HS-5 (cell line): ENCODE measurements at places on chromosomes 1 and 21.
A peak's percentile ranks its signal among the peaks of the same experiment; 100 is the strongest.

GRCh38 chr1:89686520-89686919 is 53.6 kb downstream of the LRRC8C start:
- DNase-seq, result no peak

GRCh38 chr1:231020816-231021215 is 19.2 kb downstream of the FAM89A start:
- DNase-seq, result no peak

DNA sequence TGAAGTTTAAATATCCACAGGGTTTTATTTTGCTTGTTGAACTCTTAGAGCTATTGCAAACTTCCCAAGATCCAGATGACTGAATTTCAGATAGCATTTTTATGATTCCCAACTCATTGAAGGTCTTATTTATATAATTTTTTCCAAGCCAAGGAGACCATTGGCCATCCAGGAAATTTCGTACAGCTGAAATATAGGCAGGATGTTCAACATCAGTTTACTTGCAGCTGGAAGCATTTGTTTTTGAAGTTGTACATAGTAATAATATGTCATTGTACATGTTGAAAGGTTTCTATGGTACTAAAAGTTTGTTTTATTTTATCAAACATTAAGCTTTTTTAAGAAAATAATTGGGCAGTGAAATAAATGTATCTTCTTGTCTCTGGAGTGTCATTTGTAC is 32.8 kb upstream of the DDR2 start:
- DNase-seq, result no peak

- no peak for DNase-seq
These were observed 295.7 kb downstream of the SETD4 start for GRCh38 chr21:35764586-35764985.

DNA sequence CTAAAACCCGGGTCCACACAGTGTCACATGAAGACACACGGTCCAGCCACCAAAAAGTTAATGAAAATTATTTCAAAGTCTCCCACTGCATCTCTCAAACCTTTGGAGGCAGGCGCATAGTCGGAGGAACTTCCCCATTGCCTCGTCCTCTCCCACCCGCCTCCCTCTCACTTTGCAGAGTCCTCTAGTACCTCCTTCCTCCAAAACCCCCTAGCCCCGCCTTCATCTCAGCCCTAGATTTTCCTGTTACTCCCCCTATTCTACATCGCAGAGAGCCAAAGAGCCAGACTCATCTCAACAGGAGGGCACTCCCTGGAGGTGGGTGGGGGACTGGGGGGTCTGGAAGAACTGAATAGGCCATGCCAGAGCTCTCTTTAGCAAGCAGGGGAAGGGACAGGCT is 79.3 kb downstream of the DISP3 start:
- no peak for DNase-seq

- no peak for DNase-seq
These were observed 283.9 kb upstream of the ST6GALNAC5 start for GRCh38 chr1:76583235-76583868.

GRCh38 chr1:25435397-25436108 is 4.9 kb downstream of the MACO1 start:
- no peak for DNase-seq

GRCh38 chr1:94416901-94417727 is 1.1 kb upstream of the ABCD3 start:
- peak; percentile 39 for DNase-seq

DNA sequence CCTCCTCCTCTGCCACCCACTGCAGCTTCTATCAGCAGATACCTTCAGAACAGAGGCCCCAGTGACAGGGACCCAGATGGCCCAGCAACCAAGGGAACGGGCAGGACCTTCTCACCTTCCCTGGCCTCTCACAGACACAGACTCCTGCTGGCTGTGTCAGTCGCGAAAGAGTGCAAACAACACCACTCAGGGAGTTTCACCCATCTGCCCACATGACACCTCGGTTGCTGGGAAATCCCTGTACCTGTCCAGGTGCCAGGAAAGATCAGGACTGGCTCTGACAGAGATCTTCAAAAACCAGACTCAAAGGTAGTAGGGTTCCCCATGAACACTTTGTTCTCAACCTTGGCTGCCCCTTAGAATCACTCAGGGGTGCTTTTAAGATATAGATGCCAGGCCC is 83.5 kb upstream of the HIVEP3 start:
- no peak for DNase-seq

DNA sequence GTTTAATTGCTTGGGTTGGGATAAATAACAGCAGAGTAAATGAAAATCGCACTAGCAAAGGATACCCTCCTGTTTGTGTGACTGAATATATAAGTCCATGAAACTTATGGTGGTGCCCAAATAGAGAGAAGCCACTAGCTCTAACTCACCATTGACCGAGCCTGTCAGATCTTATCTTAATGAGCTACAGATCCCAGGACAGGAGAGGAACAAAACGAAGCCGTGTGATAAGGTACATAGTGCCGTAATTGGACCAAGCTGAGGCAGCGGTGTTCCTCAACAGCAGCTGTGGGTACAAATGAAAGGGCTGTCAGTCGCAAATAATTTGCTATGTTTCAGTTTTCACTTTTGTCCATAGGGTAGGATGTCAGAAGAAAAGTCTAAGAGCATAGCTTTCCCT is 276.1 kb downstream of the PTBP2 start:
- DNase-seq, result no peak

- DNase-seq, result no peak
These were observed 42.4 kb downstream of the RNF2 start for GRCh38 chr1:185087746-185088145.

DNA sequence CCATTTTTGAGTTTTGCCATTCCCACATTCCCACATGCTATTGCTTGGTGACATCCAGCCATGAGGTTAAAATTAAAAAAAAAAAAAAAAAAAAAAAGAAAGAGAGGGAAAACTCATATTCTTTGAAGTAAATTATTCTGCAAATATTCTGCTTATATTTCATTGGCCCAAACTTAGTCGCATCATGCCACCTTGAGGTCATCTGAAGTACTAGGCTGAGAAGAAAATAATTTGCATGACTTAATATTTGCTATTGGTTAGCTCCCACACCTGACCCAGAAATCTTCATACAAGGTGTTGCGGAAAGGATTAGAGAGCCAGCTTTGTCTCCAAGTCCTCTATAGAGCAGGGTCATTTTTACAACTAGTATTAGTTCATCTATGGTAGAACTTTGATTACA is 2206.0 kb downstream of the MRPL39 start:
- DNase-seq, result no peak

DNA sequence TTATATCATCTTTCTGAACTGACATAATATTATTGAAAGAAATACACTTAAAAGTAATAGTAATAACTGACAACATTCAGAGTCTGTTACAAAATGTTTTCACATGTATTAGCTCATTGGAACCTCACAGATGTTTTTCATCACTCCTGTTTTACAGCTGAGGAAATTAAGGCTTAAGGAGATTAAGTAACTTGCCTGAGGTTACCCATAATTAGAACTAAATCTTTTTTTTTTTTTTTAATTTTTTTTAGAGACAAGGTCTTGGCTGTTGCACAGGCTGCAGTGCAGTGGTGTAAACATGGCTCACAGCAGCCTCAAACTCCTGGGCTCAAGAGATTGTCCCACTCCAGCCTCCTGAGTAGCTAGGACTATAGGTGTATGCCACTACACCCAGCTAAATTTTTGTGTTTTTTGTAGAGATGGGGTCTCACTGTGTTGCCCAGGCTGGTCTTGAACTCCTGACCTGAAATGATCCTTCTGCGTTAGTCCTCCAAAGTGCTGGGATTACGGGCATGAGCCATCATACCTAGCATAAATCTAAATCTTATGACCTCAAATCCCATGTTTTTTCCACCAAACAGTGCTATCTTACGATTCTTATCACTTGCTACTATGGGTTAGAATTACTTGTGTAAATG is 64.7 kb upstream of the MACF1 start:
- DNase-seq, result no peak

GRCh38 chr1:225850370-225850769 is 31.8 kb downstream of the TMEM63A start:
- DNase-seq, result no peak

DNA sequence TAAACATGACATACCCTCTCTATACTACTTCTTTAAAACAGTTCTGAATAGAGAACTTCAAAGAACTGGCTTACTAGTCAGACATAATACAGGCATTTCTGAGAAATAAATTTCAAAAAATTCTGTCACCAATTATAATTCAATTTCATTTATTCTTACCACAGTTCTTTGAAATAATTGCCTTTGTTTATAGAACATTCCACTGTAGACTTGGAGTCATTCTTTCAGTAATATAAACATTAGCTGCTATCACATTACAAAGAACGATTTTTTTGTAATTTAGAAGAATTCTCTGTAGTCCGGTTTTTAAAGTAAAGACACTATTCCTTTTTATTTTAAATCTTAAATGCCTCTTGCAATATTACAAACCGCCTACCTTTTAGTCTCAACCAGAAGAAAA is 146.4 kb upstream of the COL11A1 start:
- DNase-seq, result no peak

DNA sequence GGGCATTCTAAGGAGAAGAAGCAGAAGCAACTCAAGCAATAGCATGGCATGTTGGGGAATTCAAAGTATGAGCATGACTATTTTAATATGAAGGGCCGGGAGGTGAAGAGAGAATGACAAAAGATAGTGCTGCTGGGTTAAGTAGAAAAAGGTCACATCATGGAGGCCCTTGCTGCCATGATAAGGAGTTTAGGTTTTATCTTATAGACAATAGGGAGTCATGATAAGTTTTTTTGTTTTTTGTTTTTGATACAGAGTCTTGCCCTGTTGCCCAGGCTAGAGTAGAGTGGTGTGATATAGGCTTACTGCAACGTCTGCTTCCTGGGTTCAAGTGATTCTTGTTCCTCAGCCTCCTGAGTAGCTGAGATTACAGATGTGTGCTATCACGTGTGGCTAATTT is 3.1 kb downstream of the BNIPL start:
- no peak for DNase-seq

GRCh38 chr1:209539576-209539975 is 43.9 kb upstream of the CAMK1G start:
- DNase-seq, result no peak

- peak; percentile 93 for DNase-seq
These were observed 111.4 kb upstream of the ARTN start for GRCh38 chr1:43822040-43822690.

- no peak for DNase-seq
These were observed 33.1 kb downstream of the MTOR start for GRCh38 chr1:11229203-11229602.

DNA sequence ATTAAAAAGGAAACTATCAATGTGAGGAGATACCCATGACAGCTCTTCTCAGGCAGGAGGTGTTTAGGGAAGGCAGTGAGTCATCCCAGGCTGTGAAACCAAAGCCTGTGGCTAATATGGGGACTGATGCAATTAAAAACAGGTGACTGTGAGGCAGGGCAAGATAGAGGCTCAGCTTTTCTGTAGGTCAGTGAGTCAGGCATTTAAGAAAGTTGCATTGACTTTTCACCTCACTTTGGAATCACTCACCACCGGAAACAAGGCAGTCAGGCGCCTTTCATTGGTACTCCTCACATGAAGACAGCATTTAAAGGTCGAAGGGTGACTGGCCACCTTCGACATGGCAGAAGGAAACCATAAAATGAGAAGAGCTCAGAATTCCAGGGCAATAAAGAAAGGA is 54.5 kb downstream of the PAPPA2 start:
- peak; percentile 14 for DNase-seq

DNA sequence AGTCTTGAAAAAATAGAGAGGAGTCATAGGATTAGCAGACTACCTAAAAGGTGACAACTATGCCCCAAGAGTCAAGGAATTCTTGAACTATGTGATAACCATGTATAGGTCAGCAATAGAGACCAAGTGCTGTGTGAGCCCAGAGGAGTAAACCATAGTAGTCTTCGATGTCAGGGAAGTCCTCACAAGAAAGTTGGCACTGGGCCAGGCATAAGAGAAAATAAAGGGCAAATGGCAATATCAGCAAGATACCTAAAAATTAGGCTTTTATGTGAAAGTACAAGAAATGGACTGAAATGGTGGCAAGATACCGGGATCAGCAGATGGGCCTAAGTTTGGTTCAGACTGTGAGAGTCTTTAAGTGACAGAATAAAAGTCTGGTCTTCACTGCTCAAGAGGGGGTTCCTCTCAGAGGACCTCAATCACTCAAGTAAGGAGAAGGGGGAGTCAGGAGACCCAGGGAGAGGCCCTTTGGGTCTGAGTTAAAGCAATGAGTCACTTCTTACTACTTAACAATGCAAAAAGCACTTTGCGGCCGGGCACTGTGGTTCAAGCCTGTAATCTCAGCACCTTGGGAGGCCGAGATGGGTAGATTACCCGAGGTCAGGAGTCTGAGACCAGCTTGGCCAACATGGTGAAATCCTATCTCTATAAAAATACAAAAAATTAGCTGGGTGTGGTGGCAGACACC is 95.0 kb downstream of the TEX35 start:
- DNase-seq, result no peak
